Omental fat pad (tissue), 4 donors: ENCODE measurements at places on chromosomes 4 and X.

DNA sequence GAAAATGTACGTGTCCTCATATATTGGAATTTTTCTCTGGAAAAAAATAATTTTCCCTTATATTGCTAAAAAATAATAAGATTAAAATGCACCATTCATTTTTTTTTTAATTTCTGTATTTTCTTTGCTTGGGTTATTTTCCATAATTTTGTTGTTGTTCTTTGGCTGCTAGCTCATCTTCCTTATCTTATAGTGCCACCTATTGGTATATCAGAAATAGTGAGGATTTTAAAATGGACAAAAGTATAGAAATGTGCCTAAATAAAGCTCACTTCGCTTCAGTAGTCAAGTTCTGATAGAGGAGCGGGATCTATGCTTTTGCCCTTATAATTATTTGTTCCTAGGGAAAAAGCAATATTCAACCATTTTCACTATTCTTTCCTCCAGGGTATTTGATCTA, 134.8 kb downstream of the NAP1L3 start:
- DNase-seq: no peak

DNA sequence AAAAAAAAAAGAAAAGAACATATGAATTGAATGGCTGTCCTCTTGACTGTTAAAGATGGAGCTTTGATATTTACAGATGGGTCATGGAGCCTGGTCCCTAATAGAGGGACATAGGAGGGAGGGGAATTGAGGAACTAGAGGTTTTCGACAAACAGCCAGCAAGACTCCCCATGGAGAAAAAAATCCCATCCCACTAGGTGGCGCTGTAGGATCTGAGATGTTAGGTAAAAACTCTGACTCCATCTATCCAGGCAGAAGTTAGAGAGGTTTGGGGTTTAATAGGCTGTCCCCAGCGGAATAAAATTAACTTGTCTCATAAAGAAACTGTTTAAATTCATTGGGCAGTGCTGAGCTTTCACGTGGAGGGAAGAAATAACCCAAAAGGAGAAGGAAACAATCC, 45.9 kb downstream of the HMGB2 start:
- DNase-seq: peak; percentile 75

DNA sequence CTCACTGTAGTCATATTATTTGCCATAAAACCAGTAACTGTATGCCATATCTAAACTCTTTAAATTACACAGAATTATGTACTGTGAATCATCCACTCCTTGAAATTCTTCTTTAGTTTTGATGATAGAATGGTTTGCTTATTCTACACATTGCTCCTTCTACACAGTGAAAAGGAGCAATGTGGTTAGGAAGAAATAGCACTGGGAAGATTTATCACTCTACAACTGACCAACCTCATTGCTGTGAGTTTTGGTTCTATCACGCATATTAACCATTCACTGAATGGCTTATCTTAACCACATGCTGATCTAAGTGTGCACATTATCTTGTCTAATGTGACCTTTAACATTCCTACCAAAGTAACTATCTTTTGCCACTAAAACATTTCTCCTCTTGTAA, 415.7 kb upstream of the NDST4 start:
- DNase-seq: no peak

DNA sequence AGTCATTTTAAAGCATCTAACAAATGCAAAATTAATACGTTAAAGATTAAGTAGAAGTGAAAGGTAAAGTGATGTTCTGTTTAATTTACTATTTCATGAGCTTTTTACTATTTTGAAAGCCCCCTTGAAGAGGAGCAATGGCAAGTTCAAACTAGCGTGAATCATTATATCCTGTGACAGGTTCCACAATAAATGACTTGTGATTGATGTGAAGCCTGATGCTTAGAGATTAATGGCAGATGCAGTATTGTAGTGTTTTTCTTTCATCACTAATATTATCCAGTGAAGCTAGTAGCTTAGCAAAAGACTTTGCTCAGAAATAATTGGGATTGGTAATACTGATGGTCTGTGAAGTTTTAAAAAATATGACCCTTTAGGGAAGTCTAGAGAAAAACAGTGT, 57.3 kb downstream of the STOX2 start:
- DNase-seq: no peak

DNA sequence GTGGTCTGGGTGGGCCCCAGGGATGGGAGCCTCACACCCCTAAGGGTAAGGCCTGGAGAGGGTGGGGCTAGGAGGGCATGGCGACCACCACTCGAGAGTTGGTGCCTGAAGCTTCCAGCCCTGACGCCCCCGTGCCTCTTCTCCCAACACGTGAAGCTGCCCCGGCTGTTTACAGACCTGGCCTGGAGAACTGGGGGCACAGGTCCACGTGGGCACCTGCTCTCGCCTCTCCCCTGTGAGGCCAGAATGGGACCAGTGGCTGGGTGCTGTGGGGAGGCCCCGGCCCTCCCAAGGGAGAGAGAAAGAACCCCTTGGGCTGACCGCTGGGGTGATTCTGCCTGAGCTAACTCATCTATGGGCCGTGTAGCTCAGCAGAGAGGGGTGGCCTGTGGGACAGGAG, 15.5 kb downstream of the NAT8L start:
- no peak for DNase-seq

GRCh38 chr4:143514901-143515300, 1.4 kb downstream of the SMARCA5 start:
- DNase-seq: no peak

- no peak for DNase-seq
Observed at GRCh38 chrX:7926914-7927258, 327 bp downstream of the PNPLA4 start.

GRCh38 chr4:123522081-123522480, 125.5 kb downstream of the SPRY1 start:
- no peak for DNase-seq

GRCh38 chr4:41189076-41189475, 25.3 kb downstream of the APBB2 start:
- no peak for DNase-seq

DNA sequence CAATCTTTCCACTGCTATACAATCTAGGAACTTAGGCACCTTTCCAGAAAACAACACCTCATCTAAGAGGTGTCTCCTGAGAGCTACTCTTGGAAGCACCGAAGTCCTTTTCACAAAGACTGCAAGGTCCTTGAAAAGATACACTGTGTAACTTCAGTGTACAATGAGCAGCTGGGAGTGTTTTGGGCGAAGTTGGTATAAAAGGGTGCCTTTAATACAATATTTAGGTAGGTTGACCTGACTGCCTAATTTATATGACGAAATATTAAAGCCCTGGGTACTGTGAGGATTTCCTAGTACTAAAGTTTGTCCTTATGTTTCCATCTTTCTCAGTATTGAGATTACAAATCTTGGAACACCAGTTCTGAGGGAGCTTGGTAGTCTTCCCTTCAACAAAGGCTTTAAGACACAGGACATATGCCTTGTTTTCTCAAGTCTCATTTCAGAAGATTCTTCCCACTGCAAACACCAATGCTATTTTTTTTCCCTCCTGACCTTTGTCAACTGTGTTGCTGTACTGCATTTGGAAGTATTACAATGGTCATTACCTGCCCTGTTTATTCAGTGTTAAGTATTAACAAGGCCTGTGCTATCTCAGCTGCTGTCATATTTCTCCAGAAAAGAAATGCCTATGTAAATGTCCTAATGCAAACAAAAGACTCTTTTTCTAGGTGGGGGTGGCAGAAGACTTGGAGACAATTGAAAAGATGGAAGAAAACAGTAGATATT, 134.2 kb downstream of the MAML3 start:
- DNase-seq: no peak

GRCh38 chr4:24315056-24315455, 269.3 kb downstream of the DHX15 start:
- DNase-seq: no peak
